ENCODE measurements at places on chromosomes 3 and 15. TPM values are rescaled to one million over a fixed set of nuclear protein-coding genes. Genes with fewer than 3 reads are reported as not detected.

Gene CHL1
- total RNA-seq = not detected

Gene SIAH2
- 177 TPM for total RNA-seq

Gene CCK
- not detected for total RNA-seq

Gene DNAJB8
- total RNA-seq = not detected

Gene ASTE1
- total RNA-seq = 9.6 TPM

Gene TICRR
- 17.6 TPM for total RNA-seq

Gene TMEM207
- not detected for total RNA-seq

Gene STRIT1
- not detected for total RNA-seq

Gene GOLGA8J
- not detected for total RNA-seq

Gene CCR8
- 8.9 TPM for total RNA-seq

Gene GREM1
- total RNA-seq = not detected

Gene SLC28A2
- not detected for total RNA-seq

Gene MAP6D1
- total RNA-seq = 2.1 TPM

Gene SLC38A3
- total RNA-seq = not detected

Gene MASP1
- total RNA-seq = not detected

Gene EPHA6
- not detected for total RNA-seq

Gene UBAP1L
- 5.9 TPM for total RNA-seq

Gene MCF2L2
- 4.1 TPM for total RNA-seq

Gene LYZL4
- total RNA-seq = not detected

Gene POC1A
- total RNA-seq = 20.3 TPM

Gene SHF
- total RNA-seq = 16.3 TPM

Gene C2CD4A
- 0.17 TPM for total RNA-seq

Gene ZCWPW2
- total RNA-seq = not detected

Gene CHRNA7
- total RNA-seq = not detected

Gene SOX14
- total RNA-seq = not detected

Gene FBXL2
- total RNA-seq = not detected

Gene GOLGA6L10
- total RNA-seq = 0.32 TPM

Gene WDR5B
- total RNA-seq = 4.3 TPM

Gene WHAMM
- 7.1 TPM for total RNA-seq
